ENCODE measurements at places on chromosomes 5 and 9.

DNA sequence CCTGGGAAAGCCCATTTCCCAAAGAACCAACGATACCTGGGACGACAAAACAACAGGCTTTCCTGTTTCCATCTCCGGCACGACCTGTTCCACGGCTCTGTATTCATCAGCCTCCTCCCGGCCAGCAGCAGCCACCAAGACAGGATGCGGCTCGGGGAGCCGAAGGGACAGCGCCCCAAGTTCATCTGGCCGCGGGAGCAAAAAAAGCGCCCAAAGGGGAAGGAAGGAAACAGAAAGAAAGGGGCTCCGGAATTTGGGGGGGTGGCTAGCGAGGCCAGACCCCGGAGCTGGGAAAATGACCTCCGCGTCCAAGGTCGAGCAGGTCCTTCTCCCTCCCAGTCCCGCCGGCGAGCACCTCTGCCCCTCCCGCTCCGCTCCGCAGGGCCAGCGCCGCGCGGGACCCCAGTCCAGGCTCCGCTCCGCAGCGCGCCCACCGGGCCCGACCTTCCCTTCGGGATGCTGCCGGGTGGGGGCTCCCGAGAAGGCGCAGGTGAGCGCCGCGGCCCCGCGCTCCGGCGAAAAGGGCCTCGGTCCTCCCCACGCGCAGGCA lies 608 bp downstream of the ELOVL7 start:
- ATAC-seq: no peak

DNA sequence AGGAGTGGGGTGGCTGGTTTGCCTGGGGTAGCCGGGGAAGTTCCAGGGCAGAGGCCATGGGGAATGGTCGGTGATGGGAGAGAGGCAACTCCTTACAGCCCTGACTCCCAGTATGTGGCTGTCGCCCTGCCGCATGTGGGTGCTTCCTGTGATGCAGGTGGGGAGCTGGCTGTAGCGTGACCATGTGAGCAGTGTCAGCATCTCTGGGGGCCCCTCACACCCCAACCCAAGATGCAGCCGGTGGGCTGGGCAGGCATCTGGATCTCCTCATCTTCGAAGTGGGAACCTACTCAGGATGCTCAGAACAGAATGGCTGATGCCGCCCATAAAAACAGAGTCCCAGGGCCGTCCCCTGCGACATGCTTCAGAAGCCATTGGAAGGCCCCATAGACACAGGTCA lies 45.0 kb downstream of the BARX1 start:
- no peak for ATAC-seq

- ATAC-seq: no peak
Measured at GRCh38 chr5:158273035-158273434, 414.1 kb upstream of the CLINT1 start.

GRCh38 chr5:65334077-65334476 lies 147.6 kb downstream of the ADAMTS6 start:
- ATAC-seq: no peak

DNA sequence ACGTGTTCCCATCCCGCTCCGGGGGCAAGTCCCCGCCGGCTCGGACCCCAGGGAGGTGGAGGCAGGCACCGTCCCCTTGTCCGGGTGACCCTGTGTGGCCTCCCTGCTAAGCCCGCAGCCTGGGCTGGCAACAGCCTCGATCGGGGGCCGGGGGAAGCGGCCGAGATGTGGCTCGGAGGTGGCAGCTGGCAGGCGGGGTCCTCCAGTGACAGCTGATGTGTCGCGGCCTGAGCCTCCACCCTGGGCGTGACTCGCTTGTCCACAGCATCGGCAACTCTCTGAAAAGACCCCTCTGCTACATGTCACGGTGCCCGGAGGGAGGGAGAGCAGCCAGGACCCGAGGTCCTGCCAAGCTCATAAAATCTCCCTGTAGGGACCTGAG lies 124.8 kb upstream of the IRX4 start:
- no peak for ATAC-seq

GRCh38 chr9:97470076-97470475 lies 31.4 kb upstream of the TMOD1 start:
- no peak for ATAC-seq

DNA sequence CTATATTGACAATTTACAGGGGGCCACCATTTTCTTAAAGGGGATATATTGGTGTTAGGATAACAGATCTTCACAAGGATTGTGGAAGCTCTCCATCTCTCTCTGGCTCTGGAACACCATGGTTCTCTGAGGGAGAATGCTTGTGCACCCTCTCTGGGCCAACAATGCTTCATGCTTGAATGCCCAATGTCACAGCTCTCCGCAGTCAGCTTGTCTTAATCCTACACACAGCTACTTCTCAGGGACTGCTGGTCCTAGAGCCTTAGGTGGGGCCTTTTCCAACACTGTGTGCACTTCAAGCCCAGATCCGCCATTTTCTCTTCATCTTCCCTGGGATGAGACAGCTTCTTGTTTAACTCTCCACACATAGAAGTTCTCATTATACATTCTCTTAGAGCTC lies 6.9 kb upstream of the PDLIM4 start:
- no peak for ATAC-seq

- no peak for ATAC-seq
Measured at GRCh38 chr9:125412166-125412565, 150.5 kb downstream of the GAPVD1 start.

DNA sequence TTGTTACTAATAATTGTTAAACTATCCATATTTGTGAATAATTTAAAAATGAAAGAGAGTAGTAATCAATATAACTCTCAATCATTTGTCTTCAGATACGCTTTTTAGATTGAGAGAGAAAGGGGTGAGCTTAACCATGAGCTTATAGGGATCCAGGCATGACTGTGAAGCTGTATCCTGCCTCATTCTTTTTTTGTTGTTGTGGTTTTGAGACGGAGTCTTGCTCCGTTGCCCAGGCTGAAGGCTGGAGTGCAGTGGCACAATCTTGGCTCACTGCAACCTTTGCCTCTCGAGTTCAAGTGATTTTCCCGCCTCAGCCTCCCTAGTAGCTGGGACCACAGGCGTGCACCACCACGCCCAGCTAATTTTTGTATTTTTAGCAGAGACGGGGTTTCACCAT lies 44.0 kb downstream of the NIPAL4 start:
- no peak for ATAC-seq

DNA sequence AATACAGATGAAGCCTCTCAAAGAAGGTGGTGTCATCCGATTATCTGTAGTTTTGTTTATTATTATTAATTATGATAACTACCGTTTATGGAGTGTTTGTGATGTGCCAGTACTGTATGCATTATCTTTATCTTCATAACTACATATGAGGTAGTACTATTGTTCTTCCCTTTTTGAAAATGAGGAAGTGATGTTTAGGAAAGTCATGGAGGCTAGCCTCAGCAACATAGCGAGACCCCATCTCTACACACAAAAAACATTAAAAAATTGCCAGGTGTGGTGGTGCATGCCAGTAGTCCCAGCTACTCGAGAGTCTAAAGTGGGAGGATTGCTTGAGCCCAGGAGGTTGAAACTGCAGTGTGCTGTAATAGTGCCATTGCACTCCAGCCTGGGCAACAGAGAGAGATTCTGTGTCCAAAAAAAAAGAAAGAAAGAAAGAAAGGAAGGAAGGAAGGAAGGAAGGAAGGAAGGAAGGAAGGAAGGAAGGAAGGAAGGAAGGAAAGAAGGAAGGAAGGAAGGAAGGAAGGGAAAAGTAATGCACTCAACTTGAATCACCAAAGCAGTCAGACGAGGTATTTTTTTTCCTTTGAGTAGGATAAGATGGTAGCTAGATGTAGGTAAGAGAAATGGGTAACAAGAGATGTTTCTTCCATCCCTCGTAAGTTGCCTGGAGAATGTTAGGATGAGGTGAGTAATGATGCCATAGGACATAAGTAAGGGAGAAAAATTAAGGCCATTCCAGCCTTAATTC lies 47.8 kb downstream of the PAM start:
- ATAC-seq: no peak

GRCh38 chr5:94423411-94423810 lies 195.0 kb downstream of the KIAA0825 start:
- no peak for ATAC-seq

DNA sequence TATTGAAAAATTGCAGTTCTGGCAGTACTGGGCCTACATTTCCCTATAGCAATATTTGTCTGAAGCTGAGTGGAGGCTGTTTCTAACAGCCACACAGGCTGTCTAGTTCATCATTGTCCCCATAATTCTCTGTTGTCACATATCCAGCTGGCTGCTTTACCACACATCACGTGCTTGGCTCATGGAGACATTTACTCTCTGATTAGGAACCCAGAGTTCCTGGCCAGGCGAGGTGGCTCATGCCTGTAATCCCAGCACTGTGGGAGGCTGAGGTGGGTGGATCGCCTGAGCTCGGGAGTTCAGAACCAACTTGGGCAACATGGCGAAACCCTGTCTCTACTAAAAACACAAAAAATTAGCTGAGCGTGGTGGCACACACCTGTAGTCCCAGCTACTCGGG lies 81.4 kb downstream of the PGM5 start:
- no peak for ATAC-seq

DNA sequence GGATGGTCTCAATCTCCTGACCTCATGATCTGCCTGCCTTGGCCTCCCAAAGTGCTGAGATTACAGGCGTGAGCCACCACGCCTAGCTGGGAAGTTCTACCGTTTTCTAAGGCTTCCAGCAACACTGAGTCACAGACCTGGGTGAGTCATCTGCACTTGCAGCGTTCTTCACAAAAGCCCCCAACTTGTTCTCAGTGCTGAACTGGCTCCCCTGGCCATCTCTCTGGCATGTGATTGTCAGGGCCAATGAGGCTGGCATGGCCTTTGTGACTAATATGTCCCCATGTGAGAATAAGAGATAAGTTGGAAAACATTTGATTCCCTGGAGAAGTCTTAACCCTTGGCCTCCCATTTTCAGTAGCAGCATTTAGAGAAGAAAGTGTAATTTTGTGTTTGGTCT lies 124.4 kb downstream of the WDR41 start:
- peak; percentile 52 for ATAC-seq

DNA sequence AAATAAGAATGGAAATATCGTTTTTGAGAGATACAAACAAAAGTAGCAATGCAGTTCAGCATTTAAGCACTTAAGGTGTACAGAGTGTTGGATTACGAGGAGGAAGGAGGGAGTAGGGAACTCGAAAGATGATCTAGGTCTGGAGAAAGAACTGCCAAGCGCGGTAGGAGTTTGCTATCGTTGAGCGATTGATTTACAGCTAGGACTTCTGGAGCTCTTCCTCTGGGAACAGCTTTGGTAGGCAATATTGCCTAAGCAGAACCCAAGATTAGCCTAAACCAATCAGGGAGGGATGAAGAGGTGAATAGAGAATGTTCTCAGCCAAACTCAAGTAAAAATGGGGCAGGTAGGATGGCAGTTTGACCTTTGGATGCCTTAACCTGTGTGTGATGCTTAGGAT lies 965 bp downstream of the CLTA start:
- no peak for ATAC-seq

DNA sequence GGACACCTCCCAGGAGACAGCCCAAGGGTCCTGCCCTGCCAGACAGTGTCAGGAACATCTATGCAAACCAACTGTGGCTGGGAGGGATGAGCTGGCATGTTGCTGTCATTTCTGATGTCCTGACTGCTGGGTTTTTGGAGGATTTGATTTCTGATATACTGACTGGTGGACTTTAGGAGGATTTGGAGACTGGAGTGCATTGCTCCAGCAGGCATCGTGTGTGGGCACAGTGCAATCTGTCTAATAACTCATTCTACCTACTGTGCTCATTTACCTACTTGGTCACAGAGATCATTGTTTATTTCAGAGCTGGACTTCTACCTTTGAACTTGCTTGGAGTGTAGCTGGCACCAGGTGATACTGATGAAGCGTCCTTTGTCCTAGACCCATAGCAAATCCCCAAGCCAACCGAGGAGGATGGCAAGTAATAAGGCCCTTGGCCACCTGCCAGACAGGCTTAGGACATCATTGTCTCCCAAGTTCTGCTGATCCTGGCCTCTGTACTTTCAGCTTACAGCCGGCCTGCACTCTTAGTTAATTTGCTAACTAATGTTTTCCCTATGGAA lies 124.3 kb upstream of the ICE1 start:
- ATAC-seq: no peak

GRCh38 chr5:111667128-111667736 lies 89.8 kb downstream of the NREP start:
- no peak for ATAC-seq

DNA sequence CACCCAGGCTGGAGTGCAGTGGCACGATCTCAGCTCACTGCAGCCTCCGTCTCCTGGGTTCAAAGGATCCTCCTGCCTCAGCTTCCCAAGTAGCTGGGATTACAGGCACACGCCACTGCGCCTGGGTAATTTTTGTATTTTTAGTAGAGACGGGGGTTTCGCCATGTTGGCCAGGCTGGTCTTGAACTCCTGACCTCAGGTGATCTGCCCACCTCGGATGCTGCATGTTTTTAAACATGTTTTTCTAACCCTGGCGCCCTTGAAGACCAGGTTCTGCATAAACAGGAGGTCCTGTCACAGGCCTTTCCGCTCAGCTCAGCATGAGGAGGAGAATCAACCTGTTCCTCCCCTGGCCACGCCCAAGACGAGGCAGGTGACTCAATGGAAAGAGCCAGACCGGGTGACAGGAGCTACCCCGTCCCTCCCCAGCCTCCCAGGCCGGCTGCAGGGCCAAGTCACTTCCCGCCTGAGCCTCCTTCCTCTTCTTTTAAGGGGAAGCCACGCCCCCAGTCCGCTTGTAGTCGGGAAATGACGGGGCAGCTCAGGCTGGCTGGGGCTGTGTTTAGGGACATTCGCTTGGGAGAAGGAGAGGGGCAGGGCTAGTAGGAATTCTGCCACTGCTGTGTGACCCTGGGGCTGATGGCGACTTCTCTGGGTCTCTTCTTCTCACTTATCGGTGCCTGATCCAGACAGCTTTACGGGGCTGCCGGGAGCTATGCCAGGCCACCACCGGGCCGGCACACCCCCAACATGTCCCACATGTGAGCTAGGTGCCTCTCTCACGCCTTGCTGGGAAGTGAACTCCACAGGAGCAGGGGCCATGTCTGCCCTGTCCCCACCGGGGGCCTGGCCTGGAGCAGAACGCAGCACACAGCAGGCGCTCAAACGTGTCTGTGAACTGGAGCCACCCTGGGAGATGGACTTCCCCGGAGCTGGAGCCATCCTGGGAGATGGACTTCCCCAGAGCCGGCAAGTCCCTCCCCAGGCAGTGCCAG lies 6.1 kb downstream of the NOTCH1 start:
- peak; percentile 88 for ATAC-seq

GRCh38 chr9:12906646-12907045 lies 131.8 kb downstream of the LURAP1L start:
- no peak for ATAC-seq

GRCh38 chr5:16615741-16616535 lies 859 bp downstream of the RETREG1 start:
- ATAC-seq: no peak

DNA sequence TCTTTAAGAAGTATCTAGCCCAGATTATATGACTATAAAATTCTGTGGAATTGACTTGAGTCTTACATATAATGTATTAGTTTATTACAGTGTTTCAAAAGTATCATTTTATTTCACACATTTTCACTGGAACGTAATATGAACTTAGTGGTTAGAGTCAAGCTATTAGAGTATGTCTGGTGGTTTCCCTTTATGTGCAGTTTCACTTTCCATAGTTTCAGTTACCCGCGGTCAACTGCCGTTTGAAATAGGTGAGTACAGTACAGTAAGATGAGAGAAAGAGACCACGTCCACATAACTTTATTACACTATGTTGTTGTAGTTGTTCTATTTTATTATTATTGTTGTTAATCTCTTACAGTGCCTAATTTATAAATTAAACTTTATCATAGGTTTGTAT lies 50.5 kb downstream of the COMMD10 start:
- ATAC-seq: peak; percentile 91

GRCh38 chr5:102211165-102211564 lies 84.9 kb downstream of the SLCO4C1 start:
- ATAC-seq: no peak

GRCh38 chr5:78959767-78960166 lies 25.3 kb downstream of the ARSB start:
- ATAC-seq: no peak

GRCh38 chr5:36478646-36479317 lies 127.6 kb upstream of the SLC1A3 start:
- ATAC-seq: no peak

Data from activated CD4-positive, CD25-positive, alpha-beta regulatory T cell treated with anti-CD3 and anti-CD28 coated beads, Interleukin-2, amount 50 U/mL, for 24 hours (primary cell).